ENCODE measurements at places on chromosomes 1 and 21. TPM values are rescaled to one million over a fixed set of nuclear protein-coding genes. Genes with fewer than 3 reads are reported as not detected.

DNA sequence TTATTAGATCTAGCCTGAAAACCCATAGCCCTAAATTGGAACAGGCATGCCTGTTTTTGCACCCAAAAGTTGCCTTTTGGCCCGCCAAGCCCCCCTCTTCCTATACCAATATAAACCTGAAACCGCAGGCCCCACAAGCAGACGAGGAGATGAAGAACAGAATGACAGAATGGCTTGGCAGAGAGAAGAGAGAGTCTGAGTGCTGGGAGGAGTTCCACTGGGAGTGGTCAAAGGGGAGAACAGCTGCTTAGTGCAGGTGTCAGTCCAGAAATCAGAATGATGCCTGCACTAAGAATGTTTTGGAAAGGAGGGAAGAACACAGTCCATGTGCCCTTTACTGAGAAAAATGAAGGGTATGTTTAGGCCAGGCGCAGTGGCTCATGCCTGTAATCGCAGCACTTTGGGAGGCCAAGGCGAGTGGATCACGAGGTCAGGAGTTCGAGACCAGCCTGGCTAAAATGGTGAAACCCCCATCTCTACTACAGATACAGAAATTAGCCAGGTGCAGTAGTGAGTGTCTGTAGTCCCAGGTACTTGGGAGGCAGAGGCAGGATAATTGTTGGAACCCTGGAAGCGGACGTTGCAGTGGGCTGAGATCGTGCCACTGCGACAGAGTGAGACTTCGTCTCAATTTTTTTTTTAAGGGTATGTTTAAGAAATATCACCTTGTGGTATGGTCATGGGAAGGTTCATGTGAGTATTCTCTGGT, 9.4 kb downstream of the DYRK1A start:
- DNase-seq = no peak

DNA sequence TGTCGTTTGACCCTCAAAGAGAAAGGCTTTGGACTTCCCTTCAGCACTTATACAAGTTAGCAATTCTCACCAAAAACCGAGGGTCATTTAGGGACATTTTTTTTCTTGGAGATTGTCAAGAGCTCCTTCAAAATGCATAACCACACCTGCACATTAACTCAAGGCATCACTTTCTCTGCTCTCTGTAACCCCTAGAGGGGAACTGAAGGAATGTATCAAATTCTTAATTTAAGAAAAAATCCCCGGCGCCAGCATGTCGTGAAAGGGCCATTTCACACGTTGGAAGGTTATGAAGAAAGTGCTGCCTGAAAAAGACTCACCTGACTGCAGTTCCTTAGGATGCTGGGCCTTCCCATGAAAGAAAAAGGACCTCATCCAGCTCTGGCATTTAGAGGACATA, 131.6 kb upstream of the ZC3H12A start:
- no peak for DNase-seq

DNA sequence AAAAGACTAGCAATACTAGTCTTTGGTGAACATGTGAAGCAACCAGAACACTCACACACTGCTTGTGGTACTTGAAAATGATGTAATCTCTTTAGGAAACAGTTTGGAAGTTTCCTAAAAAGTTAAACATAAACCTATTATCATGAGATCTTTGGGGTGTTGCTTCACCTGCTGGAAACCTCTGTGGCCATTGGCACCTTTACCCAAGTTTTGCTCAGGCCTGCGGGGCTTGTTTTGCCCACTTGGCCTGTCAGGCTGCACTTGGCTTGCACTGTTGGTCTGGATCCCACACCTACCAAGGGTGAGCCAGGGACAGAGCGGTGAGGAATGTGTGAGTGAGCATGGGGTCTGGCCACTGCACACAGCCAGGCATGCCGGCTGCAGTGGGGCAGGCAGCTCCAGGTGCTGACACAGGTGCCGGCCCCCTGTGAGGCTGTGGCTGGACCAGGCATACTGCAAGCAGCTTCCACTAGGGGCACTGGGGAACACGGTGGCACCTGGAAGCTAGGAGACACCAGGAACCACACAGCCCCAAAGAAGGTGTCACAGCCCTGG, 14.4 kb upstream of the FNBP1L start:
- DNase-seq = no peak

DNA sequence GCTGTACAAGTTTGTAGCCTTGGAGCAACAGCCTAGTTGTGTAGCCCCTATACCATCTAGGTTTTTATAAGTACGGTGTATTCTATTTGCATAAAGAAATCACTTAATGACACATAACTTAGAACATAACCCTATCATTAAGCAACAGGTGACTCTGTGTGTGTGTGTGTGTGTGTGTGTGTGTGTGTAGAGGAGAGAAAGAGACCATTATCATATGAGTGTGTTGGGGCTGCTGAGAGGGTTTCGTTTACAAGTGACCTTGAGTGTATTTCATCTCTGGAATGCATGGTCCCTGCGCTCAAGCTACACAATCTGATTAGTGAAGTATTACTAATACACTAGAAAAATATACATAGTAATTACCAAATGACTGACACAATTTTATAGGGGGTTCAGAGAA, 115.1 kb downstream of the RABGAP1L start:
- no peak for DNase-seq

DNA sequence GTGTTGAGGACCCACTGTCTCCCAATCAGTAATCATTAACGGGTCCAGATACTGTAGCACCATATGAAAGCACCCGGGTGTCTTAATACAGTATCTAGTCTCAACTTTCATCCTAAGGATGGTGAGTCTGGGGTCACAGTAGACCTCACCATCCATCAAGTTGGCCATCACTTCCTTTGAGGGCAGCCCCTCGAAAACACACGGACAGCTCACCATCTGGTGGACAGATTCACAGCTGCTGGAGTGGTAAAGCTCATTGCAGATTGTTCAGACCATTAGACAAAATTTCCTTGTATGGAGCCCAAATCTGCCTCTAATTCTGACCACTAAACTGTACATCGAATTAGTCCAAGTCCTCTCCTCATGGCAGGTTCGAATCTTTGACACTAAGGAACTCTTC, 123.1 kb downstream of the PGBD5 start:
- DNase-seq = no peak

GRCh38 chr1:94936861-94937620, 10.1 kb upstream of the CNN3 start:
- DNase-seq = no peak

DNA sequence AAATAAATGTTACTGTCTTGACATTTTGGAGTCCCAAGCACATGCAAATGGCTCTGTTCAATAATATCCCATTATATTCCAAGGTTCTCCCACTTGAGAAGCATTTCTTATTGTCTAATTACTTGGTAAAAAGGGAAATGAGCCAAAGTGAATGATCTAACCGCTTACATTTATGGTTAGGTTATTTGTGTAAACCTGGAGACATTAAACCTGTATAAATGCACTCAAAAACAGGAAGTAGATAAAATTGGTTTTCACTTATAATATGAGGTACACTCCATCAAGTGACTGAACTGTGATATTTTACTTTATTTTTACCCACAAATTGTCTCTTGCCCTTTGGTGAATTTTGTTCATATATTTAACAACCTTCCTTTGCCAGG, 26.8 kb downstream of the KIF1B start:
- DNase-seq = no peak

DNA sequence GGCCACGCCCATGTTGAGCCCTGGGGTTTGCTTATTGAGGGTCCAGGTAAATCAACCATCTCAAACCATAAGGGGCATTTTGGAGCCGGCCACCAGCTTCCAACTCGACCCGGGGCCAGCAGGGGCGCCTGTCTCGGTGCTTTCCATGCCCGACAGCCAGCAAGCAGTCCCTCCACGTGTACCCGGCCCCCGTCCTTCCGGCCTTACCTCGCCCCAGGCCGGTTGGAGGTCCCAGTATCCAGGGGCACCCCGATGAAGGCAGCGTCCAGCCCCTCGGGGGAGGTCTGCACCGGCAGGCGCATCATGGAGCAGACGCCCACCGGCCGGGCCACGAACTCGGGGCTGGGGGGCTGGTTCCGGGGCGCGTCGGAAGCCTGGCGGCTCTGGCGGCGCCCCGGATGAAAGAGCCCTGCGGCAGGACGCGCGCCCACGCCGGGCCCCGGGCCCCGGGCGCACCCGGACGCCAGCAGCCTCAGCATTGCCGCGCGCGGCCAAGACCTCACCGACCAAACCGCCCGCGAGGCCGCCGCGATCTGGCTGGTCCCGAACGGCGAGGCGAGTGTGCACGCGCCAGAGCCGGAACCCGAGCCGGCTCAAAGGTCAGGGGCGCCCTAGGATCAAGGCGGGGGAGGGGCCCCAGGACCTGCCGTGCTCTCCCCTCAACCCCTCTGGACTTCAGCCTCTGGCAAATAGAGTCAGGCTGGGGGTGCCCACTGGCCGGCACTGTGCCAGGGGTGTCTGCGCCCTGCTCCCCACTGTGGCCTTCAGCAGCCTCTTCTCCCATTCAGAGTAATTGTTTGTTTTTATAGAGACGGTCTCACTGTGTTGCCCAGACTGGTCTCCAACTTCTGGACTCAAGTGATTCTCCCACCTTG, at the start of gene AGMAT:
Gene AGMAT, minus strand, starts transcription at position 563 of the 875 bp plus-strand sequence. Its CDS starts 84 bp downstream, at position 479.
- DNase-seq = no peak

DNA sequence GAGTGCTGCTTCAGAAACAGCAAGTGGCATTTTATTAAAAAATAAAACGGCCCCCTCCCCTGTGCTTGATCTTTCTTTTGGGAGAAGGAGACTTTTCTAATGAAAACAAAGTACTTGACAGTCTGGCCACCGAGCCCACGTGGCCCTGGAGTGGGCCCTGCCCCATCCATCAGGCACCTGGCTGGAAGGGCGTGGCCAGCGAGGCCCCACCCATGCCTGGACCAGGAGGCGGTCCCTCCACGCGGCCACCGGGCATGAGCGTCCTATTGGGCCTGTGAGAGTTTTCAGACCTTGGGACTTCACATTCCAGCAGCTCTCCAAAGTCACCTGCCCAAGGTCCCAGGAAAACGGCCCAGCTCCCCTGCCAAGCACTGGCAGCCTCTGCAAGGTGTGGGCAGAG, 144.7 kb downstream of the CASZ1 start:
- no peak for DNase-seq

DNA sequence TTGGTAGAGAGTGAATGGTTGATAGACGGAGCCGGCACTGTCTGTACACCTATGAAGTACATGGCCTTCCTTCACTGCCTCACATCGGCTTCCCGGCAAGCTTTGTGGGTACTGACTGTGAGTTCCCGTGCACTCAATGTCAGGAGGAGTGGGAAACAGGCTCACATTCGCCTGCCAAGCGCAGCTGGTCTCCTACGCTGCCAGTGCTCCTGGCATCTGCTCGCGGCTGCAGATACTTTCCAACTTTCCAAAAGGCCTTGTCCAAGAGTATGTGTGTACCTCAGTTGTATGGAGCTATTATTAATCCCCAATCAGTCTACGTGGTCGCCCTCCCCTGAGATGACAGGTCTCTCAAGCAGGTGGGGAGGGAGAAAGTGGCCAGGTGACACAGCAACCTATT, 180.8 kb downstream of the ZSCAN20 start:
- DNase-seq = peak; percentile 51

DNA sequence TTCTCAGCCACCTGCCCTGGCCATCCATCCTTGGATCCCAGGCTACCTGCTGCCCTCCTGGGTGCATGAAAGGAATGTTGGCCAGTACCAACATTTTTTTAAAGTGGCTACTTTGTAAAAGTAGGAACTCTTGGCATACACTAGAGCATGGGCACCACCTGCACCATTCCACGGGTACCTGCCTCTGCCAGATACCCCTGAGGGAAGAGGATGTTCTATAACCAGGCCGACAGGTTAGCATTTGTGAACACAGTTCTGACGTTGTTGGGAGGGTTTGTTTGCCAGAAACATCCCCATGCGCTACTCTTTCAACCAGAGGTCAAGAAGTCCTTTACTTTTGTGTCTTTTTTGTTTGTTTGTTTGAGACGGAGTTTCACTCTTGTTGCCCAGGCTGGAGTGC, 43.0 kb downstream of the EVA1C start:
- no peak for DNase-seq

DNA sequence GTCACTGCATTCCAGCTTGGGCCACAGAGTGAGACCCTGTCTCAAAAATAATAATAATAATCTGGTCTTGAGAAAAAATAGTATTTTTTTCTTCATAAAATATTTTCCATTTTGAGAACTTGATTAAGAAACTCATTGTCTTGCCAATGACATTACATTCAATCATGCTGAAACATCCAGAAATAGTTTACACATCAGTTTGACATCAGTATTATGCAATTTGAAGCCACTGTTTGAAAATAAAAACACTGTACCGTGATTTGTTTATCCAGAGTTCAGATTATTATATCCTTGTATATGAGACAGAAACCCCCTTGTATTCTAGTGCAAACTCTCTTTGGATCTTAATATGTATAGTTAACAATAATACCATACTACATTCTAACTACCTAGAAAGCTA, 6.9 kb downstream of the FMO2 start:
- no peak for DNase-seq

- peak; percentile 15 for DNase-seq
Observed at GRCh38 chr1:115337633-115338456, at the start of gene NGF. Gene NGF (minus strand): TSS chr1:115338249. CDS start chr1:115286795, 51,454 bp downstream.

GRCh38 chr1:234758851-234759250, 148.9 kb upstream of the IRF2BP2 start:
- DNase-seq = no peak

- no peak for DNase-seq
Observed at GRCh38 chr1:111503585-111504060, at the start of the genes ADORA3 and TMIGD3. Gene ADORA3 (minus strand): TSS chr1:111503633. CDS start chr1:111503354, 279 bp downstream. Gene TMIGD3 (minus strand): TSS chr1:111503633. CDS start chr1:111503354, 279 bp downstream.

DNA sequence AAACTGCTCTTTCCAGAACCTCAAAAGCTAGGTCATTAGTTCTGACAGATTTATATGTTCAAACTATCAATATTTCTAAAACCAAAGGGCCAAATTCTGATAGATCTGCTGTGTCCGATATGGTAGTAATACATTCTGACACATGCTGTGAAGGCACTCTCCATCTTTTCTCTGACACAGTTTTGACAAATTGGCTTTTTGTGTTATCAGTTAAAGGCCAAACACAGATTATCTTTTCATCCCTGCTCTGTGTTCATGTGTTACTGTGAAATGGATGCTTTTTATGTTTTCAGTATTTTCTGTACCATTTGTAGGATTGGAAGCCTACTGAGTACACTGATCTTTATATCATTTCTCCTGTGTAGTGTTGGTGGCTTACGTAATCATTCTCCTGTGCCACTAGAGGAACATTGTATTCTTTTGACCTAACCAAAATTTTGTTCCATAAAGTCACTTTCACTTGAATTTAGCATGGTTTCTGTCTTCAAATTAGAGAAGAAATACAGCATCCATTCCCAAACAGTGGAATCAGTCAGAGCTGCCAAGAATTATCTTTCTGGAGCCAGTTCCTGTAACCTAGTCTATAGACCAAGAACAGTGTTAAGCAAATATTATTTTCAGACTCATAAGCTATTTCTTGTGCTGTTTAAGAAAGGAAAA, 137.2 kb downstream of the ADGRL2 start:
- DNase-seq = no peak

Gene LIN28A
- not detected for total RNA-seq

Gene GJA8
- not detected for total RNA-seq

Gene ARHGEF10L
- 22.3 TPM for total RNA-seq

Gene C1orf115
- total RNA-seq = 31.0 TPM

Gene CYP4A22
- total RNA-seq = not detected

Gene SAMD11
- total RNA-seq = 0.16 TPM

Gene TMEM234
- total RNA-seq = 9.8 TPM

Gene NECTIN4
- total RNA-seq = not detected
